Eye (tissue), 1 donor: ENCODE measurements at places on chromosomes 12 and 14.

- no peak for DNase-seq
Measured at GRCh38 chr12:101551362-101552114, 43.2 kb upstream of the MYBPC1 start.

DNA sequence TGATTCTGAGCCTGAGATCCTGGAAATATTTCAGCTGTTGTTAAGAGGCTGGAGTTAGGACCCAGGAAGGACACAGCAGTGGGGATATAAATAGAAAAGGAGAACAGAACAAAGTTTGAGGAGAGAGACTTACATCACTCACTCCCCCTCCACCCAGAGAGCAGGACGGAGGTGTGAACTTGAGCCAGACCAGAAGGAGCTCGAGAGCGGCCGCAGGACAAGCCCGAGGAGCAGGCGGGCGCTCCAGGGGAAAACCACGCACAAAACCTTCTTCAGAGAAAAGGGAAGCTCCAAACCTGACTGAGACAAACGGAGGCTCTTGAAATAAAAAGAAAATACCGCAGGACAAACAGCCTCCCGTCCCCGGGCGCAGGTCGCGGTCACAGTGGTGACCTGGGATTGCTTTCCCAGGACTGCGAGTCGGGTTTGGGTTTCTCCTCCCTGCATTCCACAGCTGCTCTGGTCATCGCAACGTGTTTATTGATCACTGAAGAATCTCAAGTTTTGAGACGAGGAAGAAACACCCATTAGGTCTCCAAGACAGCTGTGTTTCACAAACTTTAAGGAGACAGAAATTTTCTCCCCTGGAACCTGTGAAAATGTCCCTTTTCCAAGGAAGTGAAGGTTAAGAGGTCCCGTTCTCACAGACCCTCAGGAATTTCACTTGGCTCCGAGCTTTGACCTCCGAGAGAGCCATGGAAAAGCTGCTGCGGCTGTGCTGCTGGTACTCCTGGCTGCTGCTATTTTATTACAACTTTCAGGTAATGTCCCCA, at the start of gene ADGRD1:
TSS of gene ADGRD1 (plus strand) at position 137 of the 773 bp plus-strand sequence. CDS start at position 696, 559 bp downstream.
- peak; percentile 56 for DNase-seq

GRCh38 chr14:78157494-78158437, 12.4 kb upstream of the NRXN3 start:
- peak; percentile 62 for DNase-seq

- no peak for DNase-seq
Measured at GRCh38 chr12:115835445-115835844, 442.0 kb downstream of the MED13L start.

DNA sequence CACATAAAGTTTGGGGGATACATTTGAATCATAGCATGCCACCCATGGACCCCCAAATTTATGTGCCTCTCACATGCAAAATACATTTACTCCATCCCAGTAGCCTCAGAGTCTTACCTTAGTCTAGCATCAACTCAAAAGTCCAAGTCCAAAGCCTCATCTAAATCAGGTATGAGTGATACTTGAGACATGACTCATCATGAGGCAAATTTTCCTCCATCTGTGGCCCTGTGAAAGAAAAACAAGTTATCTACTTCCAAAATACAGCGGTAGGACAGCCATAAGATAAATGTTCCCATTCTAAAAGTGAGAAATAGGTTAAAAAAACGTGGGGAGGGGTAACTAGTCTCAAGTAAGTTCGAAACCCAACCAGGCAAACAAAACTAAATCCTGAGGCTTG, 444.2 kb downstream of the SNAPC1 start:
- DNase-seq: no peak
